ENCODE measurements at places on chromosomes 16 and 17.

- DNase-seq: no peak
Observed at GRCh38 chr17:76481071-76481655, 13.8 kb downstream of the AANAT start.

GRCh38 chr16:87789437-87790291, 23.9 kb upstream of the KLHDC4 start:
- DNase-seq: peak; percentile 91

DNA sequence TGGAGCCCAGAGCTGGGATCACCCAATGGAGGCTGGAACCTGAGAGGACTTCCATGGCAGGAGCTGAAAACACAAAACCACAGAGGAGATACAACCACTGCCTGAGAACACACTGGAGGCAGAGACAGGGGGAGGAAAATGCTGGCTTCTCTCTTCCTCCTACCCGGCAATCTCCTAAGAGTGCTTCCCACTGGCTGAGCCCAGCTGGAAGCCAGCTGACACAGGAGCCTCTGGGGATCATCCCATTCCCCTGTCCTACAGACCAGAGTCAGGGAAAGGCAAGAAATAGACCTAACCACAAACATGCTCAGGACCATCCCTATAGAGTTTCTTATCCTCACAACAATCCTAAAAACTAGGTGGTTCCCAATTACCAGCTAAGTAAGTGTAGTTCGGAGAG, 112.4 kb upstream of the CDH5 start:
- DNase-seq: no peak

DNA sequence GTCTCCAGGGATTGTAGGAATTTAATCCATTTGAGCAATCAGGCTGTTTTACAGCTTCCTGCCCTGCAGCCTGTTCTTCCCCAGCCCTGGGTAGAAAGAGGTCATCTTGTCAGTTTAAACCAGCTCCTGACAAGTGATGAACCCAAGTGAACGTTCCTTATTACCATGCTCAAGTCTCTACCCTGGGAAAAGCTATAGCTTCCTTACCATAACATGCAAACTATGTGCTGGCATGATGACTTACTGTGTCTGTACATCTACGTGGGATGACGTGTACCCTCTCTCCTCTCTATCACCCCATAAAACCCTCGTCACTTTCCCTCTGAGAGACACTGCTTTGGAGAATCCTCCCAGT, 452.2 kb downstream of the XYLT1 start:
- no peak for DNase-seq

GRCh38 chr16:71626018-71626857, at the start of gene MARVELD3:
Gene MARVELD3, plus strand, starts transcription at chr16:71626184. Its CDS starts 46 bp downstream, at chr16:71626230.
- peak; percentile 96 for DNase-seq

GRCh38 chr17:17525311-17525710, 29.1 kb upstream of the RASD1 start:
- no peak for DNase-seq

GRCh38 chr17:63430223-63430622, 15.9 kb downstream of the CYB561 start:
- no peak for DNase-seq

GRCh38 chr17:41308251-41308917, 725 bp downstream of the KRTAP16-1 start:
- no peak for DNase-seq

GRCh38 chr16:65118871-65119270, 3.0 kb downstream of the CDH11 start:
- no peak for DNase-seq

GRCh38 chr16:14155572-14156190, 84.6 kb downstream of the MRTFB start:
- DNase-seq: no peak

GRCh38 chr17:80270836-80271235, 10.2 kb downstream of the RNF213 start:
- peak; percentile 15 for DNase-seq

- no peak for DNase-seq
Observed at GRCh38 chr16:30381291-30382041, 895 bp downstream of the SEPTIN1 start.

DNA sequence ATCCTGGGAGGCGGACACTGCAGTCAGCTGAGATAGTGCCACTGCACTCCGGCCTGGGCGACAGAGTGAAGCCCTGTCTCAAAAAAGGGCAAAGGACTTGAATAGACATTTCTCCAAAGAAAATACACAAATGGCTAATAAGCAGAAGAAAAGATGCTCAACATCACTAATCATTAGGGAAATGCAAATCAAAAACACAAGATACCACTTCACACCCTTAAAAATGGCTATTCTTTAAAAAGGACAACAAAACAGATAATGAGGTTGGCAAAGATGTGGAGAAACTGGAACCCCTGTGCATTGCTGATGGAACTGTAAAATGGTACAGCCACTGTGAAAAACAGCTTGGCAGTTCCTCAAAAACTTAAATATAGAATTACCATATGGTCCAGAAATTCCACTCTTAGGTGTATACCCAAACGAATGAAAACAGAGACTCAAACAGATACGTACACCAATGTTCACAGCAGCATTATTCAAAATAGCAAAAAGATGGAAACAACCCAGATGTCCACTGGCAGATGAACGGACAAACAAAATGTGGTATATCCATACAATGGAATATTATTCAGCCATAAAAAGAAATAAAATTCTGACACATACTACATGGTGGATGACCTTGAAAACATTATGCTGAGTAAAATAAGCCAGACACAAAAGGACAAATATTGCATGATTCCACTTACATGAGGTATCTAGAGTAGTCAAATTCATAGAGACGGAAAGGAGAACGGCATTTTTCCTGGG, 35.5 kb downstream of the BRIP1 start:
- no peak for DNase-seq

- DNase-seq: no peak
Observed at GRCh38 chr17:40017422-40018080, 2.3 kb downstream of the CSF3 start.

DNA sequence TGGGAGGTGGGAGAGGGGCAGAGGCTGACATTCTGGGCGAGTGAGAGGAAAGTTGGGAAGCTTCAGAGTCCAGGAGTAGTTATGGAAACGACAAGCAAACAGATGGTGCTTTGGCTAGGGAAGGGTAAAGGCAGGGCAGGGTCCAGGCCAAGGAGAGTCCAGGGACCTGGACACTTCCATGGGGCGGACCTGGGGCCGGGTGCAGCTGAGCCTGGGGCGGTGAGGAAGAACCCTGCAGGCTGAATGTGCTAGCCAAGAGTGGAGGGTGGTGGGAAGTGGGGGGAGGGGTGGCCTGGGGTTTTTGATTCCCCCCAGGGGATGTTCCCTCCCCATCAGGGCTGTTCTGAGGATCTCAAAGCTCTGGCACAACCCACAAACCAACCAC, 2.6 kb downstream of the PPP1R9B start:
- no peak for DNase-seq

GRCh38 chr17:64130559-64131001, 636 bp upstream of the ERN1 start:
- DNase-seq: no peak

- no peak for DNase-seq
Observed at GRCh38 chr17:56912105-56912999, 1.5 kb downstream of the TRIM25 start.

DNA sequence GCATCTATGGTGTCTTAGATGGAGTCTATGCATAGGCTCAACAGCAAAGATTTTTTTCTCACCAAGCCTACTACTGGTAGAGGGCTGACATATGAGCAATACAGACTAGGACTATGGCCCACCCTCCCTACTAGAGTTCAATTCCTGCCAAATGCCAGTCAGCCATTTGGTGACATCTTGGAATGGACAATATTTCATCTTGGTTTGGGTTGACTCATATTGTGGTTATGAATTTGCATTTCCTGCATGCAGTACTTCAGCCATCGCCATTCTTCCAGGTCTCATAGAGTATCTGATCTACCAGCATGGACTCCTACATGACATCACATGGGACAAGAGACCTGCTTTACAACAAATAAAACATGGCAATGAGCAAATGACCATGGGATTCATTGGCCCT, 778.1 kb upstream of the SOX9 start:
- DNase-seq: no peak

DNA sequence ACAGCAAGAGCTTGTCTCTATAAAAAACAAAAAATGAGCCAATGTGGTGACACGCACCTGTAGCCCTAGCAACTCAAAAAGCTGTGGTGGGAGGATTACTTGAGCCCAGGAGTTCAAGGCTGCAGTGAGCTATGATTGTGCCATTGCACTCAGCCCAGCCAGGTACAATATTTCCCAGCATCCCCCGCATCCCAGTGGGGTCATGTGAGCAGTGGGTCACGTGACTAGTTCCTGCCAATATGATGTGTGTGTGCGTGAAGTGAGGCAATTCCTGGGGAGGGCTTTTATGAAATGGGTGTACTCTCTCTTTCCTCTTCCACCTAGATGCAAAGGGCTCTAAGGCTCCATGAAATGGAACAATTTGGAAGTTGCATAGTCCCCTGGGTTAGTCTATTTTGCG, 81.3 kb downstream of the GSG1L start:
- DNase-seq: no peak

GRCh38 chr16:30488764-30489605, 16.4 kb downstream of the ITGAL start:
- DNase-seq: peak; percentile 22

- no peak for DNase-seq
Observed at GRCh38 chr16:31351942-31352325, 3.0 kb upstream of the ITGAX start.

DNA sequence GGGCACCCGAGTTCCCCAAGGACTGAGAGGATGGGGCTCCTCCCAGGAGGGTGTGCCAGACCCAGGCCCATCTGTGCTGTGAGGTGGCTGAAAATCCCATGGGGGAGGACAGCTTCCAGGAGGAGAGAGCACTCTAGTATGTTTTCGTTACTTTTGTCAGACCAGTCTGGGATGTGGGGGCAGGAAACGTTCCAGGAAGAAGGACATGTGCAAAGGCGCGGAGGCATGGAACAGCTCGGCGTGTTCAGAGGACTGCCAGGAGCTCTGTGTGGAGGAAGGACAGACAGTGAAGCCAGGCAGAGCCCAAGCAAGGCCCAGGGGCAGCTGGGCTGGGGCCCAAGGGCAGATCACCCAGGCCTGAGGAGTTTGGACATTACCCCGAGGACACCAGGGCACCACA, 7.0 kb downstream of the CA4 start:
- no peak for DNase-seq

- no peak for DNase-seq
Observed at GRCh38 chr16:55271945-55272513, 52.0 kb upstream of the IRX6 start.

GRCh38 chr16:2236337-2237101, at the start of gene DNASE1L2:
Gene DNASE1L2, plus strand, starts transcription at chr16:2236444. Its CDS starts 373 bp downstream, at chr16:2236817.
- no peak for DNase-seq

DNA sequence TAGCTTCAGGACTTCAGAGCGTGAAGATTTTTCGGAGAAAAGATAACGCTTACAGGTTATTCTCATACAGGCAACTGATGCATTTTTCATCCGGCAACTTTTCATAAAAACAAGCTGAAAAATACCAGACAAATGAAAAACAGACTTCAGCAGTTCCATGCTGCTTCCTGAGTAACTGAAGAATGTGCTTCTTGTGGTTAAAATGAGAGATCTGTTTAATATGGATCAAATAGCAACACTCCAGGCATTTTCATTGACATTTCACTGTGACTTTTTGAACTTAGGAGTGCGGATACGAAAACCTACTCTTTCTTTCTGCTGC, 705 bp upstream of the PITPNC1 start:
- DNase-seq: no peak

- no peak for DNase-seq
Observed at GRCh38 chr17:28142305-28142704, 99.8 kb downstream of the NLK start.

- DNase-seq: no peak
Observed at GRCh38 chr17:16474012-16474725, 17.8 kb downstream of the LRRC75A start.

DNA sequence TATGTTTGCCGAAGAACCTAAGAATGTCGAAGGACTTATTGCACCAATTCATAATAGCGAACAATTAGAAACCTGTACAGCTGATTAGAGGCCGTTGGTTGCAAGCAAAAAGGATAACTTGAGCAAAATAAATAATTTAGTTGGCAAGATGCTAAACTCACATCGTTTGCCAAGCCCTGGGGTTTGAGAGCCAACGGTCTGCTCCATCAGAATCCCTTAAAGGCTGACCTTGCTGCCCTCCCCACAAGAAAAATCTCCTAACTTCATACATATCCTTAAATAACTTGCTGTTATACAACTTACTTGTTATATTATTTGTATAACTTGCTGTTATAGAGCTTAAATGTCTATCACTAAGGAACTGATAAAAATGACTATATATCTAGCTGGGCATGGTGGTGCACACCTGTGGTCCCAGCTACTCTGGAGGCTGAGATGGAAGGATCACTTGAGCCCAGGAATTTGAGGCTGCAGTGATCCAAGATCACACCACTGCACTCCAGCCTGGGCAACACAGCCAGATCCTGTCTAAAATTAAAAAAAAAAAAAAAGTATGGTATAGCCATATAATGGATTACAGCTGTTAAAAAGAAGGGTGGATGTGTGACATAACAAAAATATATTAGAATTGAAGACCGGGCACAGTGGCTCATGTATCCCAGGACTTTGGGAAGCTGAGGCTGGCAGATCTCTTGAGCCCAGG, 1.9 kb upstream of the TRIM37 start:
- DNase-seq: no peak

- DNase-seq: no peak
Observed at GRCh38 chr16:2275476-2276367, 7.8 kb upstream of the RNPS1 start.

DNA sequence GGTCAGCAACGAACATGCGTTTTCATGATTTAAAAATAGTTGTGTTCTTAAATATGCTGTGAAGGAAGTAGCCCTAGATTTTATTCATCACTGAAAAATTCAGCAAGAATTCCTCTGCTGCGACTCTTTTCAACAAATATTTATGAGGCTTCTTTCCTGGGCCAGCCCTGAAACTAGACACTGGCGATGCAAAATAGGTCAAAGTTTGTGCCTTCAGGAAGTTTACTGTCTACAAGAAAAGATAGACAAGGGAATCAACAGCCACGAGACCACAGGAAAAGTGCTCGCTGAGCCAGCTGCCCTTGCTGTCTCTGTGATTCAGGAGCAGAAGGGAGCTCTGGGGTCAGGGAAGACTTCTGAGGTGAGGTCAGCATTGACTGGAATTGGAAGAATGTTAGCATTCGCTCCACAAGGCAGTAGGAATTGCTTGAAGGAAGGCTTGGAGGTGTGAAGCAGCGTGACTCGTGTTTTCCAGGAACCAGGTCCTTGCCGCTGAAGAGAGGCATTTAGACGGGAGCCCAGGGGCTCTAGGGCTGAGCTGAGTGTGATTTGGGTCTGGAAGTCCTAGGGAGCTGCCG, 1.9 kb upstream of the RPL26 start:
- DNase-seq: peak; percentile 92

DNA sequence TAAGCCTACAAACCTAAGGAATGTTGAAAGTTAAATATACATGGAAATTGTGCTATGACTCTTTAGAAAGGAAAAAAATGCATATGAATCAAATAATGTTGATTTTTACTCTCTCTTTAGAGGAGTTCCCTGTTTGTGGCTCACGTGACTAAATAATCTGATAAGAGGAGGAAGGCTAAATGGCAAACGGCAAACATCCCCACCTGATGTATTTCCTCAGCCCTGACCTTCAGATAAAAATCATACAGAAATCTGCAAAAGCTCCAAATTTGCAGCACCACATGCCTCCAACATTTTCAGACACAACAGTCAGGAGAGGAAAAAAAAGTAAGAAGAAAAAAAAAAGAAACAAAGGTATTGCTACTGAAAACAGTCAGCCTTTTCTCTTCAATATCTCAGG, 423.0 kb upstream of the PSMD7 start:
- no peak for DNase-seq
